ENCODE measurements at places on chromosomes 12 and 14.

DNA sequence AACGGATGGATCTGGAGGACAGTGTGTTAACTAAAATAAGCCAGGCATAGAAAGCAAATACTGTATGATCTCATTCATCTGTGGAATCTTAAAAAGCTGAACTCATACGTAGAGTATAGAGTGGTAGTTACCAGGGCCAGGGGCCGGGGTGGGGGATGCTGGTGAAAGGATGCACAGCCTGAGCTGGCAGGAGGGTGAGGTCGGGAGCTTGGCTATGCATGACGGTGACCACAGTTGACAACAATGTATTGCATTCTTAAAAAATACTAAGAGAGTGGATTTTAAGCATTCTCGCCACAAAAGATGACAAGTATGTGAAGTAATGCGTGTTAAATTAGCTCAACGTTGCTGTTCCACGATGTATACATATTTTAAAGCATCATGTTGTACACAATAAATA is 351.3 kb downstream of the TMEM121 start:
- no peak for DNase-seq

DNA sequence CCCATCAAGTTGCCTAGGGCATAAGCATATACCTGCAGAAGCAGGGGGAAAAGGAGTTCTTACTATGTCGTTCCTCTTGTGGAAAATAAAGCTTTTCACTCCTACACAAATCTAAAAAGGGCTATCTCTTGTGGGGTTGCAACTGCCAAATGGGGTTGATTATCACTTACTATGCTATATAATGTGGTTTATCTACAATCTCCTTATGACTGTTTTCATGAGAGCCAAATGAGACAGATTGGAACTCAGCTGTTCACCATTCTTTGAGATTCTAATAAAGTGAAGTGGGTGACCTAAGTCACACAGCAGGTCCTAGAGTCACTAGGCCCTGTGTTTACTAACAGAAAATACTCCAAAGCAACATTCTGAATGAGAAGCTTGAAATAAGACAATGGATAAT is 47.7 kb downstream of the CIT start:
- no peak for DNase-seq

DNA sequence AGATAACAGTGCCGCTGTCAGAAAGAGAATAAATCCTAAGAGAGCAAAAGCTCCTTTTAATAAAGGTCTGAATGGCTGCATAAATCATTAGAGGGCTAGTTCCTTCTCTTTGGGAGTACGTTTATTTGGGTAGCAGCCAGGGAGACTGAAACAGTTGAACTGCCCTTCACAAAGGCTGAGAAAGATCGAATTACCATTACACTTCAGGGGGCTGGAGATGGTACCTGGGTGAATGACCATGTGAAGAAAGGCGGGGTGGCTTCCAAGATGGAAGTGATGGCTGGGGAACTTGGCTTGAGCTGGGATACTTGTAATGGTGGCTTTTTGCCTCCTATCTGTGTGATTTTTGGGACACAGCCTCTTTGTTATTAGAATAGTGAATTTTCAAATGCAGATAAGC is 1.7 kb upstream of the FGD4 start:
- no peak for DNase-seq

DNA sequence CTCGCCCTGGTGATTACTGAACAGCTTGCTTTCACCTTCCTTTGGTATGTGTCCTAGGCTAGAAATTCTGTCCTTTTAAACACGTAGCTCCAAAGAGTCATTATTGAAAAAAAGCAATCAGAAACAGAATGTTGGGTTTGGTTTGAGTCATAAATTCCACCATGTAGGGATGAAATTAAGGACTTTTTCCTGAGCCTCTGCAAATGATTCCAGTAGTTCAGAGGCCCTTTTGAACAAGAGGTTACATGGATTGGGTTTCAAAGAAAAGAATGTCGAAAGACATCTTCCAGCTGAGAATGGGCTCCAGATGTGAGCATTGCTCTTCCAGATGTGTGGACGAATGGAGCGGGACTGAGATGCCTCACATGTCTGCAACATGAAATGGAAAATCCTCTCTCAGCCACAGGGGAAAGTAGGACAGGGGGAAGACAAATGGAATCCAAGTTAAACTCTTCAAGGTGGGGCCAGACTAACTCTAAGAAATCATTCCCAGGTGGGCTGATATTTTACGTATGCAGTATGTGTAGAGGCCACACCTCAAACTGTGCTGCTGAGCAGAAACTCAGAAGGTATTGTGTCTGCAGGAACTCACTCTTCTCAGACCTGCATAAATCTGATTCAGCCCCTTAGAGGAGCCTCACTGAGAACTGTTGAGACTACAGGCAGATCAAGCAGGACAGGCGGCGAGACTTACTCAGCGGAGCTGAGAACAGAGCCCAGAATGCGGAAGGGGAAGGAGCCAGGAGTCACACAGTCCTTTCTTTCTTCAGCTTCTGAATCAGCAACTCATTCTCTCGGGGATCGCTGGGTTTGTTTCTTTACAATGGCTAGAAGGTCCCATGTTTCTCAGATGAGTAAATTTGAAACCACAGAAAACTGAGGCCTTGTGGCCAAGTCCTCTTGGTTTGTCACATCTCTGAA is 23.3 kb upstream of the EMP1 start:
- DNase-seq, result peak; percentile 4

- no peak for DNase-seq
Observed at GRCh38 chr12:47378907-47379306, 299.1 kb upstream of the AMIGO2 start.

GRCh38 chr12:67038486-67038885 is 230.7 kb upstream of the CAND1 start:
- DNase-seq, result no peak

DNA sequence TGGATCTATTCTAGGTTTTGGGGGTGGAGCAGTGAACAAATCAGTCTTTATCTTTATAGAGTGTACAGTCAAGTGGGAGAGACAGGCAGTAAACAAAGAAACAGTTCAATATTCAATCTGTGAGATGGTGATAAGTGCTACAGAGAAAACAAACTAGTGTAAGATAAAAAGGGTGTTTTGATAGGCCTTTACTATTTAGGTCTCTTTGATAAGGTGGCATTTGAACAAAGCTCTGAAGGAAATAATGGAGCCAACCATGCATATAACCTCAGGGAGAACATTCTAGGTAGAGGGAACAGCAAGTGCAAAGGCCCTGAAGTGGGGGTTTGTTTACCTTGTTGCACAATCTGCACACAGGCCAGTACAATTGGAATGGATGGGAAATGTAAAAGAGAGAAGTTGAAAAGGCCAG is 47.3 kb downstream of the PTPN11 start:
- DNase-seq, result no peak

DNA sequence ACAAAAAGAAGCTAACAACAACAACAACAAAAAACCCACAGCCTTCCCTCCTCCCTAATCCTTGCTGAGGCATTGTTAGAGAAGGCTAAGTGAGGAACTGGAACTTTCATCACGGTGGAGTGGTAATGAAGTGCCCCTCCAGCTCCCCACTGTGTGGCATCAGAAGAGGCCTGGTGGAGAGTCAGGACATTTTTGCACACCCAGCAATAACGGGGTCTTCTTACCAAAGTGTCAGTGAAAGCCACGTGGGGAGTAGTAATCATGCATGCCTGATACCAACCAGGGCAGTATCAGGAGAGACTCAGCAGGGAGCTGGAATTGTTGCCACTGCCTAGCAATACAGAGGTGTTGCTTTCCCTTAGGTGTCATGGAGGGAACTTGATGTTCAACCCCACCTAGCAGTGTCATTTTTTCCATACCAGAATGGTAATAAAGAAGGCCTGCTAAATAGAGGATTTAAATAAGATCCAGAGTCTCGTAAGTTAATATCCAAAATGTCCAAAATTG is 299.7 kb upstream of the RGS6 start:
- no peak for DNase-seq

DNA sequence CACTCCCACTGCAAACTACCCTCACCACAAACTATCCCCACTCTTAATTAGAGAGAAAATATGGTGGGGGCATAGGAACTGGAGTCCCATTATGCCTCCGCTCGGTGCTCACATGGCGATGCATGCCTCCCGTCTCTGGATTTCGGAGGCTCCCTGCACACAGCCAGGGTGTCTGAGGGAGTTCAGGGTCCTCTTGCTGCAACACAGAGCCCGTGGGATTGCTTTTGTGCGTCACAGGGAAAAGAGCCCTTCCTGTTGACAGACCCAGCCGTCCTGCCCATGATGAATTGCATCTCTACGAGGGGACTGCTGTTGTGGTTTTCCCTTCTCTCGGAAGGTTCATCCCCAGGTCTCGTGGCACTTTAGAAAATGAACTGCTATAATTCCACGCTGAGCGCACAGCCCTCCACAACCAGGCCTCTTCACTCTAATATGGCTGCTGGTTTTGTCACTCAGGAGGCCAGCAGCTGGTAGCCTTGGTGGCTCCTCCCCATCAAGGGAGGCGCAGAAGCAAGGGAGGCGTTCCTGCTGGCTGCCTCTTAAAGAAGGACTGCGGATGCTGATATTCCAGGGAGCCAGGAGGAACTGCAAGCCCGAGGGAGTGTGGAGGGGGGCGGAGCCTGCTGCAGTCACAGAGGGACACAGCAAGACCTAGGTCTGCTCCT is 158.0 kb downstream of the KCNA5 start:
- no peak for DNase-seq

GRCh38 chr12:109725321-109726105 is 11.9 kb downstream of the FAM222A start:
- DNase-seq, result no peak

- peak; percentile 69 for DNase-seq
Observed at GRCh38 chr14:106506881-106507305, 980.5 kb downstream of the TMEM121 start.
